A375 (cell line): ENCODE measurements at places on chromosomes 16 and 17. TPM values are rescaled to one million over a fixed set of nuclear protein-coding genes. Genes with fewer than 3 reads are reported as not detected.

The SLC12A3 gene
- total RNA-seq: not detected in 2 replicates

The INCA1 gene
- total RNA-seq: 0.72 TPM in 1 of 2 replicates, not detected in the other

The PLCD3 gene
- 19.6 and 25.8 TPM in 2 replicates for total RNA-seq

The SLC35G3 gene
- not detected in 2 replicates for total RNA-seq

The MON1B gene
- 14.4 and 17.0 TPM in 2 replicates for total RNA-seq

The MYH11 gene
- total RNA-seq: not detected in 2 replicates
